ENCODE measurements at places on chromosomes 12 and 14.

GRCh38 chr12:94790370-94790769 lies 140.0 kb upstream of the TMCC3 start:
- no peak for DNase-seq

- no peak for DNase-seq
Observed at GRCh38 chr12:4111010-4111409, 162.6 kb upstream of the CCND2 start.

DNA sequence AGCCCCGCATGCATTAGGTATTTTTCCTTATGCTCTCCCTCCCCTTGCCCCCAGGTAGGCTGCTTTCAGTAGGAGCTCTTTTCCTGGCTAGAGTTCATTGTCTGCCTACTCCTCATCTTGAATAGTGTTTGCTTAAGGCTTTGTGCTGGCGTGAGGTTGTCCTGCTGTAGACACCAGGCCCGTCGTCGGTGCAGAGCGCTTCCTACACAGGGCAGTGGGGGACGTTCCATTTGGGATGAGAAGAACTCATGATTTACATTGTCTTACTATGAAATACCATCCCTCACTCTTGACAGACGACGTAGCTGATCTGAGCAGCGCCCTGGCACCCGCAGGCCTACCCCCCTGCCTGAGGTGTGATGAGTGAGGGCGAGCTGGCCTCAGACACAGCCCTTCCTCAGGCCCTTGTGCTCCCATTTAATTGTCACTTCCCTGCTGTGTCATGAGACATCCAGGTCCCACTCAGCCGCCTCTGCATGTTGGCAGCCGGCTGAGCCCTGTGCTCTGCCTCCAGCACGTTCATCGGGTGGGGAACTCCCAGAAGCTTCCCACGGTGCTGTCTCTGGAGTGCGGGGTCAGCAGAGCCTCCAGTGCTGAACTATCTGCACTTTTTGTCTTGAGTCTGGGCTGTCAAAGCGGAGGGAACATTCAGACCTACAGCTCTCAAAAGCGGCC lies 76.0 kb downstream of the WDR20 start:
- DNase-seq: no peak

GRCh38 chr12:117159674-117160073 lies 30.6 kb downstream of the FBXO21 start:
- DNase-seq: no peak

DNA sequence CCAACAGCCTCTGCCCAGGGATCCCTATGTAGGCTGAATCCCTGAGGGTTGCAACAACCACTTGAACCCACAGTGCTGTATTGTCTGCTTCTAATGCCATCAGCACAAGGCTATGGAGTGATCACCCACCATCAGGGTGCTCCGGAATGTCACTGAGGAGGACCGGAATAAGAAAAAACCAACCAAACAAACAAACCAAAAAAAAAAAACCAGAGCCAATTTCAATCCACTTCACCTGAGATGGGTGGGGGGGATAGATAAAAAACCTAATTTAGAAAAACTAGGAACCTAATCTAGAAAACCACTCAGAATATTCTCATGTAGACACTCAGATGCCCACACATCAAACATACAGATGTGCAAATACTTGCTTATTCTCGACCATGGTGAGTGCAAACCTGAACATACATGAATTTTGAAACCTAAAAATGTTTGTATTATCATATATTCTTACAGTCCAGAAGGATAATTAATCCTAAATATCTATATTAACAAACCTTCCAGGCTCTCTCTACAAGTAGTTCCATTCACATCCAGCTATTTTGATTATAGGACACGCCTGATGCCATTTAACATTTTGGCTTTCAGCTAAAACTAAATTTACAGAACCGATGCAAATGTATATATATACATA lies 3.7 kb downstream of the TBX5 start:
- no peak for DNase-seq

DNA sequence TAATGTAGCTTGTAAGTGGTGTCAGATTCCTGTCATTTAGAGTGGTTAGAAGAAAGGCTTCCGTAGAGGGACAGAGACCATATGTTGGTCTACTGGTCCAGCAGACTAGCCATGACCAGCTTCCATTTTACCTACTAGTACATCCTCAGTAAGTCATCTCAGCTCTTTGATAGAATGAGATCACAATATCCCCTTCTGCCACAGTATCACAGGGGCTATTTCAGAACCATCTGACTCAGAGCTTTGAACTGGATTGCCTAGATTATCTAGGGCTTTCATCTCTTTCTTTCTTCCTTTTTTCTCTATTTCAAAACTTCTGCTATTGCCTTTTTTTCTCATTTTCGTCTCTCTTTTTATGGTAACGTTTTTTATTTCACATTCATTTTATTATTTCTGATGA lies 4.7 kb downstream of the ZDHHC17 start:
- DNase-seq: no peak

GRCh38 chr12:112103758-112104503 lies 4.7 kb downstream of the NAA25 start:
- DNase-seq: no peak

- no peak for DNase-seq
Observed at GRCh38 chr14:37253905-37254304, 56.2 kb downstream of the MIPOL1 start.

DNA sequence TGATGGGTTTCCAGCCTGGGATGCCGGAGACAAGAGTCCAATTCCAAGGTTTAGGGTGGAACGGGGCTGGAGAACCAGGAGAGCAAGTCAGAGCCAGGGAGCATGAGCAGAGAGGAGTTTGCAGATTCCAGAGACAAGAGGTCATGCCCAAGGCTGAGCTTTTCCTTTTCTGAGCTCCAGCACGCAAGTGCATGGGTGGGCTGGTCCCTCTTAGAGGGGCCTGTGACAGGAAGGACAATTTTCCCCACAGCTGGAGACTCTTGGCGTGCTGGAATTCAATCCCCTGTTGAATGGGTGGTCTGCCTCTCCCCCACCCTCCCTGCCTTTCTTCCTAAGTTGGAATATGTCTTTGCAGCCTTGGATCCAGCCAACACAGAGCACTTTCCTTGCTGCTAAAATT lies 431.9 kb downstream of the BCL11B start:
- DNase-seq: no peak

GRCh38 chr12:49556391-49557186 lies 11.4 kb downstream of the MCRS1 start:
- no peak for DNase-seq

- no peak for DNase-seq
Observed at GRCh38 chr14:34046799-34047520, 96.1 kb upstream of the EGLN3 start.

GRCh38 chr14:71271166-71271945 lies 364.1 kb downstream of the PCNX1 start:
- no peak for DNase-seq

DNA sequence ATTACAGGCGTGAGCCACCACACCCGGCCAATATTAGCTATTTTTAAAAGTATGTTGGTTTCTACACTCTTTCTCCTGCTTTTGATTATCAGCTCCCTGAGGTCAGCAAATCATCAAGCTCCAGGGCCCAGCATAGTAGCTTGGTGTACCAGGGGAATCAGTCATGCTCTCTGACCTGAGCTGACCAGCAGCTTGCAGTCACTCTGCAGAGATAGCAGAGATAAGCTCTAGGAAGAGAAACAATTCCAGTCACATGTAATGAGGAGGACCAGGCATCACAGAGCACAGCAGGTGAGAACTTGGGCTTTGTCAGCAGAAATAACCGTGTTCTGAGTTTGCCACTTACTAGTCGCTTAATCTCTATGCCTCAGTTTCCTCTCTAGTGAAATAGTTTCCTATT lies 8.5 kb downstream of the PLEKHD1 start:
- no peak for DNase-seq

DNA sequence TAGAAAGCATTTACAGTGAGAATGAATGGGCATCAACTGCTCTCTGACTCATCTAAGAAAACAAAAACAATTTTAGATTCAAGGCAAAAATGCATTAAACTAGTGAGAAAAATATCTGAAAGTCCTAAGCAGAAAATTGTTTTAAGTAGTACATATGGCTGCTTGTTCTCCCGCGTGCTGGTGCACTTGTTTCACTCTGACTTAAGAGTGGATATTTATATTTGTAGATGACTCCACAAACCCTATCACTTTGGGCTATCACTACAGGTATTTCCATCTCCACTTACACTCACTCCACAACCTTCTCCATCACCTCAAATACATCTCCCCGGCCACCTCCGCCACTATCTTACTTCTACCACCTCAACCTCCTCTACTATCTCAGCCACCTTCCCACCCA lies 253.9 kb upstream of the EGLN3 start:
- DNase-seq: no peak

DNA sequence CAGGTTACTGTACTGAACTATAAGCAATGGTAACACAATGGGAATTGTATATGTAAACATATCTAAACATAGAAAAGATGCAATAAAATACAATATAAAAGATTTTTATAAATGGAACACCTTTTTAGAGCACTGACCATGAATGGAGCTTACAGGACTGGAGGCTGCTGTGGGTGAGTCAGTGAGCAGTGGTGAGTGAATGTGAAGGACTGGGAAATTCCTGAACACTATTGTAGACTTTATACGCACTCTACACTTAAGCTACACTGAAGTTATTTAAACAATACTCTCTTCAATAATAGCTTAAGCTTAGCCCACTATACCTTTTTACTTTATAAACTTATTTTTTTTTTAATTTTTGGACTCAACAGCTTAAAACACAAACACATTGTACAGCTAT lies 313.5 kb downstream of the KCNC2 start:
- DNase-seq: no peak

All from GM12878 (cell line).